Activated CD4-positive, alpha-beta T cell treated with anti-CD3 and anti-CD28 coated beads, Interleukin-2, amount 50 U/mL, for 4 hours (primary cell): ENCODE measurements at places on chromosomes 3 and 15.

DNA sequence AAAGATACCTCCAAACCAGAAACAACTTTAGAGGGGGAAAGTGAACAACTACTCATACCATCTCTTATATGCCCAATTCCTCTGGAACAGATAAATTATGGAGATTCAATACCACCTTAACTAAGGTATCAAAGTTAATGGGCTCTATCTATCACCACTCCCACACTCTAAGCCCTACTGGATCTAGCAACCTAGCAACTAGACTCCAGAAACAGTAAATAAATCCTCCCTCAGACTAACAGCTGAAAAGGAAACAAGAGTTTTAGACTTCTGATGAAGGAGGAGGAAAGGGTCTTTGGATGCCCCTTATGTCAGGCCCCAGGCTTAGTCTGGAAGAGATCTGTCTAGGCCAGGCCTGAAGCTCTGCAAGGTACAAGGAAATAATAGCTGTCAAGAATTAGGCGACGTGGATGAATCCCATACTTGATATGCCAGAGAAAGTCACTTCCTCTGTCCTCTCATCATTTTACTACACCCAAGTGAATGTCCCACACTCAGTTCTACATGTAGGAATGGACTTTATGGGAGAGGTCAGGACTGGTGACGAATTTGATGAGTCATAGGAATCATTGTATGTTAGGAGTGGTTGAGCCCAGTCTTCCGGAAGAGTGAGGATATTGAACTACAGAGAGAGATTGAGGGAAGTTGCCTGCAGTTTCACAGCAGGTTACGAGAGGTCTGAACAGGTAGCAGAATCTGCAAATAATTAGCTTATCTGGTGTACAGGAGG lies 113.8 kb downstream of the AKAP13 start:
- DNase-seq, result no peak

- no peak for DNase-seq
Observed at GRCh38 chr3:46958467-46959160, 17.9 kb downstream of the CCDC12 start.

- DNase-seq, result no peak
Observed at GRCh38 chr15:66065325-66065724, 188.2 kb downstream of the MEGF11 start.

DNA sequence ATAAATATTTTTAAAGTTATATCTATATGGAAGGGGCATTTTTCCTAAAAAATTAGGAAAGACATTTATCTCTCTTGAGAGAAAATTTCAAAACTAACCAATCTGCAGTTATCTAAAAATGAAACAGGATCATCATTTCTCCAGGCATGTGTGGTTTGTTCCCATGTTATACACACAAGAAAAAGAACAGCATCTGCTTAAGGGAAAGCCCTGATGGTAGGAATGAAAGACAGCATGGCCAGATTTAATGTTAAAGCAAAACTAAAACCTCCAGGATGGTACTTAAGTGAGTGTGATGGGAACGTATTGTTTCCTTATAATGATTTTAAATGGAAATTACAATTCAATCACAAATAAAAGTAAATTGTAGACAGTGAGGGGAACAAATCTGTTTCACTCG lies 46.2 kb upstream of the GYG1 start:
- DNase-seq, result no peak

- no peak for DNase-seq
Observed at GRCh38 chr15:65413760-65414144, 9.0 kb downstream of the IGDCC4 start.

DNA sequence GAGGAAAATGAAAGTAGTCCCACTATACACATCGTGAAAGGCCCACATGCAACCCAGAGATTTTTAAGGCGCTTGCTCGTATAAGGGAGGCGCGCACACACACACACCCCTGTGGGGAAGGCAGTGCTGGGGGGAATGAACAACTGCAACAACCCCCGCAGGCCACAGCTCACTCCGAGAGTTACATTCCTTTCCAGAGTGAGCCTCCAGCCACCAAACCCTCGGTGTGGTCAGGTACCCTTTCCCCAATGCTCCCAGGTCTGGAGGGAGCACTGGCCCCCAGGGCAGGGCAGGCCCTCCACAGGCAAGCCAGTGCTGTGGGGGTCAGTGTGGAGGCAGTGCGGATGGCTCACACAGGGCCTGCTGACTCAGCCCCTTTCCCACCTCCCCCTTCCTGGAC lies 115.6 kb downstream of the OCA2 start:
- no peak for DNase-seq

GRCh38 chr15:101193120-101193644 lies 58.7 kb downstream of the CHSY1 start:
- DNase-seq, result no peak
